LHCN-M2 (cell line): ENCODE measurements at places on chromosomes 12 and 14.

GRCh38 chr12:30500532-30500931 lies 195.1 kb downstream of the IPO8 start:
- no peak for DNase-seq

DNA sequence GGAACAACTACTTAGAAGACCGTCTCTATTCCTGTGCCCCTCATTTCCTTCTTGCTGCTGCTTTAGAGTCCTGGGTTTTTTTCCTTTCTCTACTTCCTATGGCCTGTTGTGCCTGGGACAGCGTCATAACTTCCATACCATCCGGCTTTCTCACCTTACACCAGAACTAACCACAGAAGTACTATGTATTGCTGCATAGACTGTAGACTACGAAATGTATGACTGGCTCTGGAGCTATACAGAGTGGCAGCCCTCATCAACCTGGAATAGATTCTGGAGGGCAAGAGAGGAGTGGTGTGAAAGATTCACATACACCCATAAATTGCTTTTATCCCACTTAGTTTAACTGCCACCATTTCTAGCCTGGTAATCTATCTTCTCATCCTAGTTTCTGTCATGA lies 16.9 kb upstream of the SRP54 start:
- DNase-seq = no peak

GRCh38 chr14:65387628-65388027 lies 24.9 kb upstream of the FUT8 start:
- DNase-seq = no peak

- DNase-seq = no peak
Measured at GRCh38 chr12:107351713-107352112, 258.4 kb upstream of the CRY1 start.

GRCh38 chr12:30989754-30990153 lies 63.2 kb downstream of the TSPAN11 start:
- no peak for DNase-seq

GRCh38 chr14:58002618-58003017 lies 136.7 kb upstream of the SLC35F4 start:
- no peak for DNase-seq

- DNase-seq = no peak
Measured at GRCh38 chr14:33430414-33431035, 491.8 kb downstream of the NPAS3 start.

- DNase-seq = no peak
Measured at GRCh38 chr12:63777340-63777739, 2.4 kb upstream of the RXYLT1 start.

DNA sequence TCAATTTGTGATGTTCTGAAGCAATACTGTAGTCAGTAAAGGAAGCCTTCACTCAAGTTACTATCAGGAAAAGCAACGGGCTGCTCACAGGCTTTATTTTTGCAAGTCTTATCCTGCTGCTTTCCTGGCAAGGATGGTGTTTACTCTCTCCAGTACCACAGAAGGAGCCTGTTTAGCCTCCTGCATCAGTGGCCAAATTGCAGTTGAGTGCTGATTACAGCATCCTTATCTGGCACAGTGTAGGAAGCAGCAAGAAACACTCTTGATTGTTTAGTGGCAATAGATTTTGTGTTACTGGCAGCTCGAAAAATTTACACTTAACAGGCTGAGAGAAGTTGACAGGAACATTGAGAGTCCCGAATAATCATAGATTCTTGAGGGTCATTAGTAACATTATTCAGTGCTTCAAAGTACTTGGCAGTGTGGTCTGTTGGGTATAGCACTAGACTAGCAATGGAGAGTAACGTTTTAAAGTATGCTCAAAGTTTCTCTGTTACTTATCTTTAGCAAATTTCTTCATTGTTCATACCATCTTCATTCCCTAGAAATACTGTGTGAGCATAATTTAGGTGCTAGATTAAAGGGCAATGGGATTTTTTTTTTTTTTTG lies 11.7 kb downstream of the TULP3 start:
- no peak for DNase-seq

DNA sequence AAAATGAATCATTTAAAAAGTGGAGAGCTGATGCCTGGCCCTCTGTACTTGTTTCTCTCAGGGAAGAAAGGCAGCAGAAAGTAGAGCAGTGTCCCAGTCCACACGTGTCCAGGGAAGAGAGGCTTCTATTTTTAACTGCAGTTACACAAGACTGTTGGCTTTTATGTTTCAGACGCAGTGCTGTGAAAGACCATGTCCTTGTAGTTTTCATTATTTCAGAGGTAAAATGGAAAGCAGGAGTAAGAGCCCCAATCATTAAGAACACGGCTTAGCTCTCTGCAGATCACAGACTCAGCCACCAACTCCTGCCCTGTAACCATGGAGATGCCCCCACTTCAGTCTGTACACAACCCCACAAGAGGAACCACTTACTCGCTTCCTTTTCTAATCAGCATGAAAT lies 336.3 kb downstream of the DAD1 start:
- no peak for DNase-seq

- peak; percentile 19 for DNase-seq
Measured at GRCh38 chr12:119989361-119989730, 310 bp downstream of the BICDL1 start.

DNA sequence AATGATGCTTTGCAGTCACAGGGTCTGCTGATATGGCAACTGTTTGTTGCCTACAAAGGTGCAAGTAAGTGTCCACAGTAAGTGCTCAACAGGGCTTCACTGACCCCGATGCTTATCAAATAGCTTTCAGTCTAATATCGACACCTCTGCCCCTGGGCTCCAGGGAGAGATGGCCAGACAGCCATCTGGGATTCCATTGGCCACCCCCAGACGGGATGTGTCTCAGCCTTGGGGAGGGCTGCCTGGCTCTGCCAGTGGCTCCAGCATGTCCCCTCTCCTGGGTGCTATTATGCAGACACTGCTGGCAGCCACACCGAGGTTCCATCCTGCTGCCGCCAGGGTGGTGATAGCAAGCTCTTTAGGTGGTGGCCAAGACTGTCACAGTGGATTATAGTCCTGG lies 57.4 kb downstream of the DGLUCY start:
- DNase-seq = no peak
